A172 (cell line): ENCODE measurements at places on chromosomes 3 and 15. TPM values are rescaled to one million over a fixed set of nuclear protein-coding genes. Genes with fewer than 3 reads are reported as not detected.

The SEMA3F gene
- total RNA-seq, result 3.5 and 11.1 TPM in 2 replicates

The MAPKAPK3 gene
- 78.1 and 84.0 TPM in 2 replicates for total RNA-seq

The LAMB2 gene
- total RNA-seq, result 189 and 192 TPM in 2 replicates

The NUP210 gene
- 14.1 and 16.3 TPM in 2 replicates for total RNA-seq

The SUCNR1 gene
- 506 and 549 TPM in 2 replicates for total RNA-seq

The CACNA2D2 gene
- total RNA-seq, result 0.22 and 0.26 TPM in 2 replicates

The GABRB3 gene
- not detected in 2 replicates for total RNA-seq

The MYLK gene
- 104 and 109 TPM in 2 replicates for total RNA-seq

The NT5DC2 gene
- total RNA-seq, result 65.6 and 92.3 TPM in 2 replicates

The ROPN1 gene
- total RNA-seq, result 0.14 TPM in 1 of 2 replicates, not detected in the other

The CHRM5 gene
- total RNA-seq, result 0.02 TPM in 1 of 2 replicates, not detected in the other

The DOCK3 gene
- 1.4 TPM in 2 replicates for total RNA-seq

The TMEM212 gene
- total RNA-seq, result not detected in 2 replicates

The P2RY13 gene
- not detected in 2 replicates for total RNA-seq

The YEATS2 gene
- 17.8 and 20.7 TPM in 2 replicates for total RNA-seq

The PCOLCE2 gene
- total RNA-seq, result 6.7 and 22.9 TPM in 2 replicates

The GABRR3 gene
- total RNA-seq, result not detected in 2 replicates

The CIAO2A gene
- 179 and 181 TPM in 2 replicates for total RNA-seq
